ENCODE measurements at places on chromosomes 12 and 14.

- DNase-seq = peak; percentile 61
These were observed 35.8 kb downstream of the ATP2A2 start for GRCh38 chr12:110316861-110317260.

DNA sequence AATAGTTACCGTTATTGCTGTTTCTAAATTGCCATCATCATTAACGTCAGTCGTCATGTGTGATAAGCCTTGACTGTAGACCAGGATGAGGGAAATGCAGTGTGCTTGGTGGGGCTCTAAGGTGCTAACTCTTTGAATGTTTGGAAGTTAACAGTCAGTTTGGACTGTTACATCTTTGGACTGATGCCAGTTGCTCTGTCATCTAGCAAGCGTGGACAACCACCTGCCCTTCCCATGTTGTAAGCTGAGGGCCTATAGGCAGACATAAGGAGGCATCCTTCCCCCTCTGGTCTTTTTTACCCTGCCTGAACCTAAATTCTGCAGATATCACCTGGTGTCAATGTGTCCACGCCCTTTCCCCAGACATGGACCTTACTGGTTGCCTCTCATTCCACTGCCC, 94.4 kb downstream of the PPP2R5C start:
- no peak for DNase-seq

DNA sequence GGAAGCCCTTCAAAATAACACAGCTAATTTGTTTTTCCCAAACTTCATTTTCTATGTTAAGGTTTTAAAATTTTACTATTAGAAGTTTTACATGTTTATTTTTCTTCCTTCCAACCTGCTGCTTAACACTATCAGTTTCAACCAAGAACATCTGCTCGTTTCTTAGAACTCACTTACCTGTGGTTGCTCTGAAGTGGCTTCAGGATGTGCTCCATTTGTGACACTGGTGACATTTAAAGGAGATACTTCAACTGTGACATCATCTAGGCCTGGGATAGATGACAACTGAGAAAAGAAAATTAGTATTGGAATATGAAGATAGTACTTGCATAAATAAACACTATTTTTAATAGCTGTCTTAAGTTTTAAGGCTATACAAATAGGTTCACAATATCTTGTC, 17.9 kb downstream of the WASHC3 start:
- DNase-seq = no peak

DNA sequence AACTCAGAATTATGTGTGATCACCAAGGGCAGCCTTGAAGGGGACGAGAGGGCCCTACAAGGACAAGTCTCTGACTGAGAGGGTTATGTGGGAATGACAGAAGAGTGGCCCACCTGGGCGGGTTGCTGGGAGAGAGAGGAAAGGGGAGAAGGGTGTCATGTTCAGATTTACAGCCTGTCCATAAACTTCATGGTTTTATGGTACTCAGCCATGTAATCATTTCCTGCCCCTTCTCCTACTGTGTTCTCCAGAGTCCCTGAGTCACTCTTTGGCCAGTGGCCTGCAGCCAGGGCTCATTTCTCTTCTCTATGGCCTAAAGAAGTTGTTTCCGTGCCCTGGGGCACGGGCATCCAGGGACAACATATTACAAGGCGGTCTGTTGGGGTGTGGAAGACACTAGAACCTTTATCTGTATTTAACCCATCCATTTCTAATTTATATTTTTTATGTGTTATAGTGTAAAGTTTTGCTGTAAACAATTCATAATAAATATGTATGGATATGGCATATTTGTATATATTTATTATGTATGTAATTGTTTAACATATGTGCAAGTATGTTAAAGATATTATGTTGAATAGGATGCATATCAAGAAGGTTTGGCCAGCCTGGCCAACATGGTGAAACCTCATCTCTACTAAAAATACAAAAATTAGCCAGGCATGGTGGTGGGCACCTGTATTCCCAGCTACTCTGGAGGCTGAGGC, 26.9 kb downstream of the DDX47 start:
- DNase-seq = peak; percentile 96

- no peak for DNase-seq
These were observed 284.7 kb upstream of the PWP1 start for GRCh38 chr12:107400686-107401447.

- no peak for DNase-seq
These were observed 623.2 kb downstream of the CCER1 start for GRCh38 chr12:90331821-90332220.

DNA sequence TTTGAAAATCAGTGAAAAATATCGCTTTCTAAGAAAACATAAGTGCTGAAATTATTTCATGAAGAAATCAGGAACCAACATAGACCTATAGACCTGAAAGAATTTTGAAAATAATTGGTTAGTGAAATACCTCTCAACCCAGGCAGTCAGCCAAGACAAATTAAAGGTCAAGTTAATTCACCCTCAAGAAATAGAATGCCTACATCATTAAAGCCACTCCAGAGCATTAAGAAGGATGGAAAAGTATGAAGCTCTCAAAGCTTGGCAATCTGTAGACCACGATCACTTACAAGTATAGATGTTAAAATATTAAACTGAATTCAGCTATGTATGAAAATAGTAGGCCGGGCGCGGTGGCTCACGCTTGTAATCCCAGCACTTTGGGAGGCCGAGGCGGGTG, 48.3 kb downstream of the SFSWAP start:
- DNase-seq = no peak

GRCh38 chr12:7190268-7191055, 976 bp downstream of the PEX5 start:
- peak; percentile 6 for DNase-seq

DNA sequence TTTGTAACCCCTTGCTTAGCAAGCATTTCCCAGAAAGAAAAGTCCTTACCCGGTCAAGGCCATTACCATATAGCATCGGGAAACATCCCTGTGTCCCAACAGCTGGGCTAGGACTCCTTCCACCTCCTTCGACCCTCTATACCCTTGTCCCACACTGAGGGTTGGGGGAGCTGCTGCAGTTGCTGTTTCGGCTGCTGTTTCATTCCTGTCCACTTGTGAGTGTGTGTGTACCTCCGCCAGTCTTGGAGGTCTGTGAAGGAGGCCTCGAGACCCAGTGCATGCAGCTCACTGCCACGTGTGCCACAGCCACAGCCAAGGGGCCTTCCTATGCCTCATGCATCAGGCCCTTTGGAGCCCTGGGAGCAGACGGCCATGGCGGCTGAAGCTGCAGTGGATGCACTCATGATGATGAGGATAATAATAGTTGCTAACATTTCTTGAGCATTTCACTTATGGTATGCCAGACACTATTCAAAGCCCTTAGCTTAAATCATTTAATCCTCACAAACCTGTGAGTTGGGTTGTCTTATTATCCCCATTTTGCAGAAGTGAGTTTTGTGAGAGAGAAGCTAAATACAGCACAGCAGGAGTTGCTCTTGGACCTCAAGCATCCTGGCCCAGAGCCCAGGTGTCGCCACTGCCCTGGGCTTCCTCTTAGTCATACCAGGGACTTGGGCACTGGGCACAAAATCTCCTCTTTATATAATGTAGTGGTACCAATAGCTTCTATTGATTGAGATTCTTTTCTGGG, 156.5 kb downstream of the PRKCH start:
- DNase-seq = peak; percentile 75

GRCh38 chr14:91060351-91061055, at the start of gene RPS6KA5:
Gene RPS6KA5, minus strand, starts transcription at chr14:91060641. Its CDS starts 207 bp downstream, at chr14:91060434.
- peak; percentile 100 for DNase-seq
